ENCODE measurements at places on chromosomes 11 and 22.
A peak's percentile ranks its signal among the peaks of the same experiment; 100 is the strongest.

DNA sequence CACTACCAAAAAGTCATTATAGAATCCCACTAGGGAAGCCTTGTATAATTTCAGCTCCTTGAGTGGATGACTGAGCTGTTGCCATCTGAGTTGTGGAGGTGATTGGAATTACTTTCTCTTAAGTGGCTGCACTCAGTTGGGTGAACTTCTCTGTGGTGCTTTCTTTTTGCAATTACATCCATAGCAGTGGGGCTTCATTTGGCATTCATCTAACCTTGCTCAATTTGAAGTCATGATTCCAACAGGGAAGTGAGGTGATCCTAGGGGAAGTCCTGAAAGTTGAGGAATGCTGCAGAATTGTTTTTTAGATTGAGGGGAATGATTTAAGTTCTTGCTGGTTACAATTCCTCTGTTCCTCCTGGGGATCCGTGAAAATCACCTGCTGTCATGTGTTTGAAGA lies 39.6 kb downstream of the ARHGAP42 start:
- no peak for DNase-seq

GRCh38 chr22:33116841-33117547 lies 58.8 kb upstream of the SYN3 start:
- DNase-seq: no peak

- no peak for DNase-seq
These were observed 10.0 kb upstream of the ANKRD13D start for GRCh38 chr11:67278939-67279588.

GRCh38 chr11:112627588-112628045 lies 333.6 kb upstream of the NCAM1 start:
- DNase-seq: no peak

DNA sequence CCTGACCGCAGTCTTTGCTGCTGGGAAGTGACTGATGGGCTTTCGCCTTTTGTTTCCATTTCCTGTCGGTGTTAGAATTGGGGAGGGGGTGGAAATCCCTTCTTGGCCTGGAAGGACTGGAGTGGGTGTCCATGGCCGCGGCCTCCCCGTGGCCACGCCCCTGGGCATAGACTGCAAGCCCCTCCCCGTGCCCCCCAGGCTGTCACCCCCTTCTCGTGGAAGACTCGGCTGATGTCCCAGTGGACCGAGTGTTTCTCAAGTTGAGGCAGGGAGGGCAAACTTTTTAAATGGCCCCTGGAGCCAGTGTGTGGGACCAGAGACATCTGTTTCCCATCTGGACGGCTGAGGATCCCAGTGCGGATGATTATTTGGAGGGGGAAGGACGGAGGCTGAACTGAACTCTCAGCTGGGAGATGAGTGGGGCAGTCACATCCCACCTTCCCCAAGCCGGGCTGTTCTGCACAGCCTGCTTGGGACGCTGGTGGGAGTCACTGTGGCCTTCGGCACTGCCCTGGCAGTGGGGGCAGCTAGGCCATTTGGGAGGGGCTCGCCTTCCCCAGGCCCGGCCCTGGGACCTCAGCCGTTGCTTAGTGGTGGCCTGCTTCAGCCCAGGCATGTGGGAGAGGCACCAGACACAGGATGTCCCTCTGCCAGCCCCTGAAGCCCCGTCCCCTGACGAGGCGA lies 1.6 kb downstream of the CD81 start:
- DNase-seq: peak; percentile 56

- no peak for DNase-seq
These were observed 9.1 kb downstream of the SSH3 start for GRCh38 chr11:67312187-67313021.

DNA sequence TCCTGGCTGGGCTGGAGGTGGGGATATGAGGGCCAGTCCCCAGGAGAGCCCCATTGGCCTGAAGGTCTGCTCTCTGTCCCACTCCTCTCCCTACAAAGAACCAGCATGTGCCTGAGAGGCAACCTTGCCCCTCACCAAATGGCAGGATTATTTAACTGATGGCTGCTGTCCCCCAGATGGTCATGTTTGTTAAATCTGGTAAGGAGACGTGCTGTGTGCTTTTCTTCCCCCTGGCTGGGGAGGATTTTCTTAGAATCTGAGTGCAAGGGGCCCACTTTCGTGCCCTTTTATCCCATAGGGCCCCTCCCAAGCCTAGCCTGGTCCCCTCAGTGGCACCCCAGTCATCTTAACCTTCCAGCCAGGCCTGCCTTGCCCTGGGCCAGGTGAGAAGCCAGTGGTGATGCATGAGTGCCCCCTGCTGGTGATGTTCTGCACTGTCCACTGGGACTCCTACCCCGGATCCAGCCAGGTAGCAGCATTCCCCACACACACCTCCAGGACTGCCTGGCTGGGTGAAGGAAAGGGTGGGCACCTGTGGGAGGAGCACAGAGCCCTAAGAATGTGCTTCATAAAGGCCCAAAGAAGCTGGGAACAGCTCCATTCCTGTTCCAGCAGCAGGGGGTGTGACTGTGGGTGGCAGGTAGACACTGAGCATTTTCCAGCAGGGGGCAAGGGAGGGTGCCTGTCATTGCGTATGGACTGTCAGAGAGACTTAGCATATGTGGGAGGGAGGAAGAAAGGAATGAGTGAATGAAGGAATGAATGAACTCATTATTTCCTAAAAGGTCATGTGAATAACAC lies 28.9 kb downstream of the MFNG start:
- no peak for DNase-seq

GRCh38 chr11:71489311-71490043 lies 36.5 kb downstream of the NADSYN1 start:
- DNase-seq: no peak

DNA sequence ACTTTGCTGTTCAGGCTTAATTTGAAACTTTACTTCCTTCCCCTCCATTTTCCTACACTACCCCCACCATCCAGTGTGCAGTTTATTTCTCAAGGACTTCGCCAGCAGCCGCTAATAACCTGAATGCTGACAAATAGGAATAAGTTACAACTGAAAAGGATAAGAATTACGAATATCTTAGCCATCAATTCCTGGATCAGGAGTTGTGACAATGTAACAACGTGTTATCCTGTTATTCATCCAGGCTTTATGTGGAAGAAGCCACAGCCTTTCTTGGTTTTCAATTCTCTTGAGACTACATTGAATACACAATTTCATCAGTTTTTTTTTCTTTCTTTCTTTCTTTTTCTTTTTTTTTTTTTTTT lies 5.9 kb downstream of the HBG1 start:
- no peak for DNase-seq

GRCh38 chr11:31996159-31996881 lies 94.6 kb upstream of the RCN1 start:
- no peak for DNase-seq

GRCh38 chr11:33690290-33691065 lies 10.1 kb downstream of the C11orf91 start:
- peak; percentile 92 for DNase-seq

- DNase-seq: no peak
These were observed 573.4 kb upstream of the RAG2 start for GRCh38 chr11:37171451-37171850.

GRCh38 chr11:43788421-43788820 lies 92.2 kb upstream of the ALKBH3 start:
- no peak for DNase-seq
